ENCODE measurements at places on chromosomes 16 and 17.

- no peak for DNase-seq
Observed at GRCh38 chr16:49093939-49094338, 187.7 kb downstream of the CBLN1 start.

DNA sequence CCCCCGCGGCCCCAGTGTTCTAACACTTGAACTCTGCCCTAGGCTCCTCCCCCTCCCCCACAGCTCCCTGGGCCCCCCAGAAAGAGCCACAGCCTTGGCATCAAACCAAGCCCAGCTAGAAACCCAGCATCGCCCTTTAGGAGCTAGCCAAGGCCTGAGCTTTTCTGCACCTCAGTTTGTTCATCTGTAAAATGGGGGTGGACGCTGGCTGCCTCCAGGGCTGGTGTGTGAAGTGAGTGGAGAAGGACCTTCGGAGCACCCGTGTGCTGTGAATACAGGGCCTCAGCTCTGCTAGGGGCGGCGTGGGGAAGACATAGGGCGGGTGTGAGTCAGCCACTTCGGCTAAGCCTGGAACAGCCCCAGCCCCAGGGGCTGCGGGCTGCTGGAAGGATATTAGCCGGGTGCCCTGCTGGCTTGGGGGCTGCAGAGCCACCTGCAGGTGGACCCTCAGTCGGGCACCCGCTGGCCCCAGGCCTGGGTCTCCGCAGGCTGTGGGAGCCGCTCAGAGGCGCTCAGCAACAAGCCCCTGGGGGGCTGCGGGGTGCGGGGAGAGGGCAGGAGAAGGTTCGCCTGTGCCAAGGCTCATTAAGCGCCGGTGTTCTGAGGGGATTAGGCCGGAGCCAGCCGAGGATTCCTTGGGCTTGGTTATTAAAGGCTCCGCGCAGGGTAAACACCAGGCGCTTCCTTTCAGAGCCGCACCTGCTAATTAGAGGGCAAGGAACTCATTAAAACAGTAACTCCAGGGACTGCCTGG, 217.0 kb upstream of the CIBAR2 start:
- DNase-seq: no peak

DNA sequence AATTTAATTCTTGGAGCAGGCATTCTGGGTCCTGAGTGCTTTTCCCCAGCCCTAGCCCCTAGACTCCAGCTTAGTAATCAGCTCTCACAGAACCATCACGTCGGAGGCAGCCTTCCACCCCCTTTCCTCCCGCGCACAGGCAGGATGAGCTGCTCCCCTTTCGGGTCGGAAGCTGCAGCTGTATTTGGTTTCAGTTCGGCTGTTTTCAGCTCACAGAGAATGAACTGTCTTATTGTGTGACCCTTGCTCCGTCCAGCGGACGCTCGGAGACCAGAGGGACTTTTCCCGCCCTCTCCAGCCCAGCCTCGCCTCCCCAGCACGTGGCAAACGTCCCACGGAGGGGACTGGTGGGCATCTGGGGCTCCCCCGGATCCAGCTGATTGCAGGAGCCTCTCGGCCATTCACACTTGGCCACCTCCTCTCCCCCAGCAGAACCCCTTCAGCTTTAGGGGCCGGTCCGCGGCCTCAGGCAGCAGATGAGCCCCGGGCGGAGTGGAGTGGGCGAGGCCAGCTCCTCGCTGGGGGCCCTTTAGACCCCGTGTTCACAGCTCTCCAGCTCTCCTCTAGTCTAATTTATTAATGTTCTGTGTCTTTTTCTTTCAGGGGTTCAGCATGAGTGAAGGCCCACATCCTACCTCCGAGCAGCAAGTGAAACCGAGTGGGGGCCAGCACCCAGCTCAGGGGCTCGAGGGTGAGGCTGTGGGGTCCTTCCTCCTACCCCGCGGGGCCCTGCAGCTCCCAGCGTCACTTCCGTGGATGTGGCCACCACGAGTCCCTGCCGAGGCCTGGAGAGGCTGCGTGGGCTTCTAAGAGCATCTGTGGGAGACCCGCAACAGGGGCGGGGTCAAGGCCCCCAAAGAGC, 863 bp upstream of the UTS2R start:
- no peak for DNase-seq

- DNase-seq: no peak
Observed at GRCh38 chr16:17497648-17498047, 26.9 kb upstream of the XYLT1 start.

DNA sequence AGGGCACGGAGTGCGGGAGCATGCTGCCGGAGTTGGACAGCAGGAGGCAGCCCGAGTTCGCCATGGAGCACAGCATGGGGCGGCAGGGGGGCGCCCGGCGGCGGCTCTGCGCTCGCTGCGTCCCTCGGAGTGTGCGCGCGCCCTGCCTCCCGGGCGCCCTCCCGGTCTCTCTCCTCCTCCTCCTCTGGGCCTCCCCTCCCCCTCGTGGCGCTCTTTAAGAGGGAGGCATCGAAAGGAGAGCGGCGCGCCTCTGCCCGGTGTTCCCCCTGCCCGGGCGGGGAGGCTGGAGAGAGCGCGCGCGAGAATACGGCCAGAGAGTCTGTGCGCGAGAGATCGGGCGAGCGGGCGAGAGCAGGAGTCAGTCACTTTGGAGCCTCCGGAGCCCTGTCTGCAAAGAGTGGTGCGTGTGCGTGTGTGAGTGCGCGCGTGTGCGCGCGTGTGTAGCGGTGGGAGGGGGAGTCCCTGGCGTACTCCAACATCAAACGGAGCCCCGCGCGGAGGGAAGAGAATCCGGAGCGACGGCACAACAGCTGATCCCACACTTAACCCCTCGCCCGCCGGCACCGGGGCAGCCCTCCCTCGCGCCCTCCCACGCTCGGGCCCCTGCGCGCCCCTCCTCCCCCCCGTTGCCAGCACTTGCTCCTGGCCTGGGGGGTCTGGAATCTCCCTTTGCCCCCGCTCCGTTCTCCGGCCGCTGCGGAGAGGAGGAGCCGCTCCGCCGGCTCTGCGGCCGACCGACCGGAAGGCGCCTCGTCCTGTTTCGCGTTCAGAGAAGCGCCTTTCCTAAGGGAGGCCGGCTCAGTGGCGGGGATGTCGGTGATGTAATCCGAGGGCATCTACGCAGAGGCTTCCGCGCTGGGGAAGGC, 108.9 kb downstream of the ENGASE start:
- DNase-seq: no peak

All from activated CD8-positive, alpha-beta memory T cell treated with anti-CD3 and anti-CD28 coated beads for 48 hours (primary cell).